ENCODE measurements at places on chromosomes 3 and 15.

DNA sequence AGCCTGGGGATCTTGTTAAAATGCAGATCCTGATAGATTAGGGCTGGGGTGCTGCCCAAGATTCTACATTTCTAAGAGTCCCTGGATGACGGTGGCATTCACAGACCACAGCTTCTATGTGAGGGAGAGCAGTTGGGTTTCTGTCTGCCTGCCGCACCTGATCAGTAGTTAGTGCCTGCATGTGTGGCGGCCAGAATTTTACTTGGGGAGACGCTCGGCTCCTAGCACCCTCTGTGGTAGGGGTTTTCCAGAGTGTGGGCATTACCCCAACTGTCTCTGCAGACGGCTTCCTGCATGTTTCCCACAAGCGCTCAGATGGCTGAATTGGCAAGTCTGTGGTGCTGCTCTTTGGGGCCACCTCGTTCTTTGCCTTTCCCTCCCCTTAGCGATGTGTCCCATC is 8.3 kb downstream of the GHRL start:
- DNase-seq: no peak

DNA sequence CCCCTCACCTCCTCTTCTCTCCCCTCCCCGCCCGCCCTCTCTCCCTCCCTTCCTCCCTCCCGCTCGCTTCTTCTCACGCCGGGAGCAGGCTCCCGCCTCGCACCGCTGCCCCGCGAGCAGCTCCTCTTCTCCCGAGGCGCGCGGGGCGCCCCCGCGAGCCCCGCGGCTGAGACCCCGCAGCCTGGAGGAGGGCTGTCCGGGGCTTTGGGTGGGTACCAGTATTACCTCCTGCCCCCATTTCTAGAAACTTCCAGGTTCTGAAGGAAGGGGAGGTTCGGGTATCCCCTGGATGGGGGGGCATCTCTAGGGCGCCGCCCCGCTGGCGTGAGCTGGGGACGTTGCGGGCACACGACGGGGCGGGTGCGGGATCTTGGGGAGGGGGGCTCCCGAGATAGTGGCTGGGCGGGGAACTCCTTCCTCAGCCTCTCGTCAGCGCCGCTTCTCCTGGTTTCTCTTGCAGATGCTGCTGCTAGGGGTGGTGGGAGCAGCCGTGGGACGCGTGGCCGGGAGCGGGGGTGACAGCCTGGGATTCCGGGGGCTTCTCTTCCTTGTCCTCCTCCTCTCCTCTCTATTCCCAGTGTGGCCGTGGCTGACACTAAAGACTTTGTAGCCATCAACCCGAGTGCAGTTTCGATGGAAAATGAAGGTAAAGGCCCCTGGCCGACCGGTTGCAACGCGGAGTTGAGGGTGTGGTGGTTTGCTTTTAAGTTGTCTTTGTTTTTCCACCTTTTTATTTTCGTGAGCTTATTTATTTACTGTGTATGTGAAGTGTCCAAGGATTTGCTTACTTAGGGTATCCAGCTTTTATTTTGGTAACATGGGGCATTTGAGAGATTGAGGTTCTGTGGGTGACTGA is 474 bp downstream of the ATP2C1 start:
- DNase-seq: peak; percentile 2

GRCh38 chr15:71364117-71364584 is 248.9 kb downstream of the THSD4 start:
- no peak for DNase-seq

- DNase-seq: no peak
Observed at GRCh38 chr3:52298149-52299098, 10.8 kb downstream of the GLYCTK start.

GRCh38 chr3:171446301-171446700 is 13.9 kb downstream of the TNIK start:
- DNase-seq: no peak

- DNase-seq: no peak
Observed at GRCh38 chr15:36960179-36960946, 140.0 kb downstream of the MEIS2 start.

GRCh38 chr3:37862903-37863815 is 1.5 kb downstream of the CTDSPL start:
- DNase-seq: no peak

GRCh38 chr15:81534124-81534523 is 160.1 kb upstream of the TMC3 start:
- DNase-seq: no peak

GRCh38 chr3:190003681-190004123 is 117.0 kb downstream of the P3H2 start:
- no peak for DNase-seq

DNA sequence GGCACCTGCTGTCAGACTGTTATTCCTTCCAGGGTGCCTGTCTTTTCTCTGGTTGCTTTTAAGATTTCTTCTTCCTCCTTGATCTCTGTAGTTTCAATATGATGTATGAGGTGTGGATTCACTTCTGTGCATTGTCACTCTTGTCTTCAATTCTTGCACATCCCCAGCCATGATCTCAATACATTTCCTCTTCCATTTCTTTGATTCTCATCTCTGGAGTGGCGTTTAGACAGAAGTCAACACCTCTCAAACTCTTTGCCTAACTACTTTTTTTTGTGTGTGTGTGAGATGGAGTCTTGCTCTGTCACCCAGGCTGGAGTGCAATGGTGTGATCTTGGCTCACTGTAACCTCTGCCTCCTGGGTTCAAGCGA is 224.4 kb upstream of the LYSMD4 start:
- DNase-seq: no peak

DNA sequence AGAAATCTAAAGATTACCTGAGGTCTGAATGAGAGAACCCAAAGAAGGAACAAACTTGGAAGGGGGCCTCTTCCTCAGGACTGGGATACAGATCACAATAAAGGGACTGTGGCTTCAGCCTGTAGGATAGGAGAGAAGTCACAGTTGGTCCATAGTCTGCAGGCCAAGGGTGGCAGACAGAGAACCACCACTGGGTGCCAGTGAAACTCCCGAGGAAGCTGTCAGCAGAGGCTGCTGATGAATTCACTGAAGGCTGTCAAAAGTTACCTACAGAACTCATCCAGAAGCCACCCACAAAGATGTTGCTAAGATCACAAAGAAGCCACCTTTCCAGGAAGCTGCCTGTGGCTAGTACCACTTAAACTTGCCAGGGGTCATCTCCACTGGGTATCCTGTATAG is 78.5 kb downstream of the TMCO5A start:
- DNase-seq: no peak

- DNase-seq: no peak
Observed at GRCh38 chr15:77440378-77440999, 19.8 kb downstream of the HMG20A start.
